Heart left ventricle (tissue), 16 donors: ENCODE measurements at places on chromosomes 1 and 21. TPM values are rescaled to one million over a fixed set of nuclear protein-coding genes. Genes with fewer than 3 reads are reported as not detected.
A peak's percentile ranks its signal among the peaks of the same experiment; 100 is the strongest.

The PCBP3 gene
- 0.72 TPM for polyA plus RNA-seq

DNA sequence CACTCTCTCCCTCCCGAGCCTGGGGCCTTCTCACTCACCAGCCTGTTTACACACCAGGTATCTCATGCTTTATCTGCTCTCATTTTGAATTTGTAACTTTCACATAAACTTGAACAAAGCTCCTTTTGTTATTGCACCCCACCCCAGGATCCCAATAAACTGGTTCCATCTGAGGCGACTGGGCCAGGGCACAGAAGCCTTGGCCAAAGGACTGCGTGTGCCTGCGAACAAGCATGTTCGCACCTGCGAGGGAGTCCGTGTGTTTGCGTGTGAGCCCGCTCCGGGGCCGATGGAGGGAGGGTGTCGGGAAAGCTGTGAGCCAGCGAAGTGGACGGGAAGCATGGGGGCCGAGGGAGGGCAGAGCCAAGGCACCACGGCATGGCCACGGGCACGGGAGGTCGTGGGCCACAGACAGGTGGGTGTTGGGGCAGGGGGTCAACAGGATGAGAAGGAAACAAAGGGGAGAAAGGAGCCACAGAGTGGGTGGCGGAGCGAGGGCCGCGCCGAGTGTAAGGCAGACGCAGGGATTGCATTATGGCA is 98.8 kb downstream of the CASZ1 start:
- DNase-seq: no peak

GRCh38 chr1:157496121-157496526 is 56.2 kb downstream of the FCRL5 start:
- DNase-seq: no peak

- no peak for DNase-seq
Measured at GRCh38 chr1:180123463-180123936, 31.2 kb upstream of the QSOX1 start.

The LYPD8 gene
- not detected for polyA plus RNA-seq

- no peak for DNase-seq
Measured at GRCh38 chr1:85448358-85448757, 16.6 kb downstream of the DDAH1 start.

The ACKR1 gene
- polyA plus RNA-seq: 12.1 TPM

- DNase-seq: no peak
Measured at GRCh38 chr1:66313429-66313828, 220.5 kb upstream of the SGIP1 start.

DNA sequence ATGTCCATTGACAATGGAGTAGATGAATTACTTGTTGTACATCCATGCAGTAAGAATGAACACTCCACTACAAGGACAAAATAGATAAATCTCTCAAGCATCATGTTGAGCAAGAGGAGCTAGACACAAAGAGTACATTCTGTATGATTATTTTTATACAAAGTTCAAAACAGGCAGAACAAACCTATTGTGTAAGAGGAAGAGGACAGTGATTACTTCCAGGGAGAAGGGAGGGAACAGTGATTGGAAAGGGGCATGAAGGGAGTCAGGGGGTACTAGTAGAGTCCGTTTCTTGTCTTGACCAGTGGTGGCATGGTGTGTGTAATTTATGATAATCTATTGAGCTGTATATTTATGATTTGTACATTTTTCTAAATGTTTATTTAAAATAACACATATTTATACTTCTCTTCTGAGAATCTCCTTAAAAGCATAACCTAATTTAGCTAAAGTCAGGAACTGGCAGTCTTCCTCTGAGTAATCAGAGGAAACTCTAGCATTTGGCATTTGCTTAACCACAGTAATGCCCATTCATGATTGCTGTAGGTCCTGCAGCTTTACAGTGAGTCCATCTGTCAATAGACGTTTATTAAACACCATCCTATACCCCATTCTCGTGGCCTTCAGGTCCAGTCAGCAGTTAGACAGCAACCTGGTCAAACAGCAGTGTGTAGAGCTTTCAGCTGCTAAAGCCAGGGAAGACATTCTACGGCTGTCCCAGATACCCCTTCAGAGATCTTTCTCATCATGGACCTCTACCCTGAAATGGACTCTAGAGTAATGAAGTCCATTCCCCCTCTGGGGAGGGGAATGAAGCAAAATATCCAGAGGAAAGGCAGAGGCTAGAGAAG is 114.1 kb upstream of the GALNT2 start:
- no peak for DNase-seq

The LUZP1 gene
- polyA plus RNA-seq: 6.1 TPM

GRCh38 chr1:44719318-44719717 is 11.7 kb downstream of the RNU5D-1 start:
- no peak for DNase-seq

DNA sequence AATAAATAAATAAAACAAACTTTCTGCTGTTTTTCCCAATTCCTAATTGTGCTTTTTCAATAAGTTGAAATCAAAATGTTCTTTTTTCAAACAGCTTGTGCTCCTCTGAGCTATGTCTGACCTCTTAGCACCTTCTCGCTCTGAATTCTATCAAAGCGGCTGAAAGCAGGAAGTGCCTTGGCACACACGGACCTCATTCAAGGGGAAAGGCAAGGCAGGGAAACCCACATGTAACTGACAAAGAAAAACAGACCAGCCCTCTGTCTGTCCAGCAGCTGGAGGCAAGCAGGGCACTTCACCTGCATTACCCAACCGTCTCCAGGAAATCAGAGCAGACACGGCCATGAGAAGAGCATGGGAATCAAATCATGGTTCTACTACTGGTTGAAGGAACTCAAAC is 56.7 kb downstream of the PLPP3 start:
- DNase-seq: no peak

The MROH9 gene
- not detected for polyA plus RNA-seq

The MYBPH gene
- not detected for polyA plus RNA-seq

- no peak for DNase-seq
Measured at GRCh38 chr1:239657291-239657690, 270.9 kb downstream of the CHRM3 start.

DNA sequence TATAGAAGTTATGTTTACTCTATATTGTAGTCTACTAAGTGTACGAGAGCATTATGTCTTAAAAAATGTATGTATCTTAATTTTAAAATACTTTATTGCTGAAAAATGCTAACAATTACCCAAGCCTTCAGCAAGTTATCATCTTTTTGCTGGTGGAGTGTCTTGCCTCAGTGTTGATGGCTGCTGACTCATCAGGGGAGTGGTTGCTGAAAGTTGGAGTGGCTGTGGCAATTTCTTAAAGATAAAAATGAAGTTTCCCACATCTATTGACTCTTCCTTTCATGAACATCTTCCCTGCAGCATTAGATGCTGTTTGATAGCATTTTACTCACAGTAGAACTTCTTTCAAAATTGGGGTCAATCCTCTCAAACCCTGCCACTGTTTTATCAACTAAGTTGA is 95.8 kb downstream of the CDC7 start:
- no peak for DNase-seq

The AKIRIN1 gene
- polyA plus RNA-seq: 49.0 TPM

The JAM2 gene
- polyA plus RNA-seq: 12.5 TPM

- DNase-seq: no peak
Measured at GRCh38 chr1:231706934-231707333, 80.3 kb downstream of the DISC1 start.

DNA sequence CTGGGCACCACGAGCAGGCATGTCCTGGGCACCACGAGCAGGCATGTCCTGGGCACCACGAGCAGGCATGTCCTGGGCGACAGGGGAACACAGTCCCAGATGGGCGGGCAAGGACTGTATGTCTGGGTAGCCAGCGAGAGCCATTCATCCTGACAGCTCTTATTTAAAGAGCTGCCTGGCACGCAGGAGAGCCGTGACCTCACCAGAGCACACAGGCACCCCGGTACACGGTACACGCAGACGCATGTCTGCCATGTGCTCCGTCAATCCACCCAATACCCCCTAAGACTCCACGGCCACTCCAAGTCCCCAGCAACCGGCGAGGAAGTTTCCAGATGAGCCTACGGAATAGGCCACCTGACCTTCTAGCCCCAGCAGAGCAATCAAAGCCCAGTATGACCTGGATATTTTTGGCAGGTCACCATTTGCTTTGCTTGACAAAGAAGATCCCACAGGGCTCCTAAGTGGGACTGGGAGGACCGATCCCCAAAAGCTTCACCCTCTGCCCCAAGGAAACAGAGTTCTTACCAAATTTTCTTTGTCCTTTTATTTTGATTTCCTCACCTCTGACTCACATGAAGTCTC is 51.7 kb downstream of the CASZ1 start:
- DNase-seq: peak; percentile 73

- DNase-seq: no peak
Measured at GRCh38 chr21:40546647-40547046, 300.3 kb downstream of the DSCAM start.

DNA sequence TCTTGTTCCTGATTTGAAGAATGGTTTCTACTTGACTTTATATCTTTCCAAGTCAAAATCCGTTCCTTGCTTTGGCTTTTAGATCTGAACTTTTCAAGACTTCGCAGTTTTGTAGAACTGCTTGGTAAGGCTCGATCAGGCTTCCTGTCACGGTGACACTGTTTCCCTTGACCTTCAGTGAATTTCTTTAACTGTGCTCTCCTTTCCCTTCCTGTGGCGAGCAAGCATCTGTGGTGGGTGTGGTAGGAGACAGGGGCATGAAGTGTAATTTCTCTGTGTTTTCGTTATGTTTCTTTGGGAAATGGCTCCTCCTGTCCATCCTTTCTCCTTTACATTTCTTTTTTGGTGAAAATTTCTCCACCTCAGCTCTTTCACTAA is 10.4 kb downstream of the STYXL2 start:
- no peak for DNase-seq

The COL6A1 gene
- polyA plus RNA-seq: 157 TPM

DNA sequence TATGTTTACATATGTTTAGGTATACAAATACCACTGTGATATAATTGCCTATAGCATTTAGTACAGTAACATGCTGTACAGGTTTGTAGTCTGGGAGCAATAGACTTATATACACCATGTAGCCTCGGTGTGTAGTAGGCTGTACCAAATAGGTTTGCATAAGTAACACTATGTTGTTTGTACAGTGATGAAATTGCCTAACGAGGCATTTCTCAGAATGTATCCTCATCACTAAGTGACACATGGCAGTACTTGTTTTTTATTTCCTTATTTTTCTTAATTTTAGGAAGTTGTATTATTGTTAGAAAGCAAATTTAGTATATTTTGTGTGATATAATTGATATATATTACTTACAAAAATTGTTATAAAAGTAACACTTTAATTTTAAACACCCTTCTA is 840.9 kb downstream of the LTN1 start:
- DNase-seq: no peak

- no peak for DNase-seq
Measured at GRCh38 chr1:93703643-93704042, 22.0 kb upstream of the BCAR3 start.

DNA sequence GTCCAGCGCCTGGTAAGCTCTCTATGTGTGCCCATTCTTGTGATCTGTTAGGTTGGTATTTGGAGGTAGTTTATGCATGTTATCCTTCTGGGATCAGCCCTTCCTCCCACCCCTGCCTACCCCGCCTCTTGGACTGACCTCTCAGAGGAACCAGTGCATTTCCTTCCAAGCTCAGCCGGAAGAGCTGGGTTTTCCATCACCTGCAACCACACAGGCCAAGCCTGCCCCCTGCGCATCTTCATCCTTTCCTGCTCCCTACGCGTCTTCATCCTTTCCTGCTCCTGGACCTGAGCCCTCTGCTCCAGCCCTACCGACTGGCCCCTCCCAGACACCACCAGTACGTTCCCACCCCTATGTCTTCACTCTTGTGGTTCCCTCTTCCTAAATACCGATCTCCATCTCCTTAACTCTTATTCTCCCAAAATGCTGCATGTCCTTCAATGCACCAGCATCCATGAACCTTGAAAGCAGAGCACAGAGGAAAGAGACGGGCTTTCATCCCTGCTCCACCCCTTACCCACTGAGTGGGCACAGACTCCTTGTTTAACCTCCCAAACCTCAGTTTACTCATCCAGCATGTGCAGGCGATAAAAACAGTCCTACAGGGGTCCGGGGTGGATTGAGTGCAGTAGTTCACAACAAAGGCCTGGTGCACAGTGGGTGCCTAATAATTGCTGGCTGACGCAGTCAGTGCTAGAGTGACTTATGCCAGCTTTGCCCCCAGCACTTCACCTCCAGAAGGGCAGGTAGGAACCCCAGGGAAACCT is 526.3 kb downstream of the MATN1 start:
- no peak for DNase-seq

DNA sequence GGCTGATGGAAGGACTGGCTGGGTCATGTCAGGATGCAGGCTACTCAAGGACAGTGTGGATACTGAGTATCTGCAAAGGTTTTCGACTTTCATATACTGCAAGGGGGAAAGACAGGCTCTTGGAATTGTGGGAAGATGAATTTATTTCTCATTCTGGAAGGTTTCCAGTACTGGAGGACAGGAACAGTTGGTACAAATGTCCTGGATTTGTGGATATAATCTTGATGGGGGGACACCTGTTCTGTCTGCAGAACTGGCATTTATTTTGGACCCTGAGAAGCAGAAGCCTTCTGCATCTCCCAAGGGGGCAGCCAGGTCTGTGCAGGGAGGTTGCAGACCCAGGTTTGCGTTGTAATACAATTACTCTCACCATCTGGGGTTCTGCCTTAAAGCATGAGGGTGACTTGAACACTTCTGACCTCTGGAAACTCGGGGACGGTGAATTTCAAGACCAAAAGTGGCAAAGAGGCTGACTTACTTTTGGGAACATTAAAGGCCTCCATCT is 65.8 kb downstream of the NOS1AP start:
- DNase-seq: no peak

GRCh38 chr21:45440736-45441350 is 35.9 kb downstream of the COL18A1 start:
- DNase-seq: no peak

The FOXD2 gene
- polyA plus RNA-seq: 0.01 TPM

GRCh38 chr1:27536767-27537166 is 46.8 kb upstream of the WASF2 start:
- DNase-seq: peak; percentile 79

GRCh38 chr1:49364676-49365075 is 588.0 kb upstream of the BEND5 start:
- DNase-seq: no peak

DNA sequence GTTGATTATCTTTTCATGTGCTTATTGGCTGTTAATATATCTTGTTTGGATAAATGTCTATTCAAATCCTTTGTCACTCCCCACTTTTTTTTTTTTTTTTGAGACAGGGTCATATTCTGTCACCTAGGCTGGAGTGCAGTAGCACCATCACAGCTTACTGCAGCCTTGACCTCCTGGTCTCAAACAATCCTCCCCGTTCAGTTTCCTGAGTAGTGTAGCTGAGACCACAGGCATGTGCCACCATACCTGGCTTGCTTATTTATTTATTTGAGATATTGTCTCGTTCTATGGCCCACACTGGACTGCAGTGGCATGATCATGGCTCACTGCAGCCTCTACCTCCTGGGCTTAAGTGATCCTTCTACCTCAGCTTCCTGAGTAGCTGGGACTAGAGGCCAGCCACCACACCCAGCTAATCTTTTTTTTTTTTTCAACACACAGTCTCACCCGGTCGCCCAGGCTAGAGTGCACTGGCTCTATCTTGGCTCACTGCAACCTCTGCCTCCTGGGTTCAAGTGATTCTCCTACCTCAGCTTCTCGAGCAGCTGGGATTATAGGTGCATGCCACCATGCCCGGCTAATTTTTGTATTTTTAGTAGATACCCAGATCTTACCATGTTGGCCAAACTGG is 13.9 kb upstream of the MYCL start:
- no peak for DNase-seq
